Stimulated activated CD8-positive, alpha-beta memory T cell treated with anti-CD3 and anti-CD28 coated beads, Interleukin-7, amount 100 ng/mL, for 48 hours (primary cell): ENCODE measurements at places on chromosomes 6 and 20.

DNA sequence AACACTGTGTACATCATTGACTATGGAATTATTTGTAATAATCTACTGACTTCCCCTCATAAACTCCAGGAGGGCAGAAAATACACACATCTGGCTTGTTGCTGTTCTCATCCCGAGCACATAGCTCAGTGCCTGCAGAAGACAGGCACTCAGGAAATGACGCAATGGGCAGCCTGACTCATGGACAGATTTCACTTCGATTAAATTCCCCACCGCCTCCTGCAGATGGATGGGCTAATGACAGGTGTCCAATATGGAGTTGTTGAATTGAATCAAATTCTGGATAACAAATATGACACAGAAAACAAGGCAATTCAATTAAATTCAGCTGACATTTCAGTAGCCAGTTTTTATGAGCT is 9.1 kb downstream of the ANKRD60 start:
- no peak for DNase-seq

- no peak for DNase-seq
These were observed 7.9 kb downstream of the RSPH4A start for GRCh38 chr6:116624036-116624805.

- no peak for DNase-seq
These were observed 229.2 kb downstream of the PHF3 start for GRCh38 chr6:63864671-63865318.

DNA sequence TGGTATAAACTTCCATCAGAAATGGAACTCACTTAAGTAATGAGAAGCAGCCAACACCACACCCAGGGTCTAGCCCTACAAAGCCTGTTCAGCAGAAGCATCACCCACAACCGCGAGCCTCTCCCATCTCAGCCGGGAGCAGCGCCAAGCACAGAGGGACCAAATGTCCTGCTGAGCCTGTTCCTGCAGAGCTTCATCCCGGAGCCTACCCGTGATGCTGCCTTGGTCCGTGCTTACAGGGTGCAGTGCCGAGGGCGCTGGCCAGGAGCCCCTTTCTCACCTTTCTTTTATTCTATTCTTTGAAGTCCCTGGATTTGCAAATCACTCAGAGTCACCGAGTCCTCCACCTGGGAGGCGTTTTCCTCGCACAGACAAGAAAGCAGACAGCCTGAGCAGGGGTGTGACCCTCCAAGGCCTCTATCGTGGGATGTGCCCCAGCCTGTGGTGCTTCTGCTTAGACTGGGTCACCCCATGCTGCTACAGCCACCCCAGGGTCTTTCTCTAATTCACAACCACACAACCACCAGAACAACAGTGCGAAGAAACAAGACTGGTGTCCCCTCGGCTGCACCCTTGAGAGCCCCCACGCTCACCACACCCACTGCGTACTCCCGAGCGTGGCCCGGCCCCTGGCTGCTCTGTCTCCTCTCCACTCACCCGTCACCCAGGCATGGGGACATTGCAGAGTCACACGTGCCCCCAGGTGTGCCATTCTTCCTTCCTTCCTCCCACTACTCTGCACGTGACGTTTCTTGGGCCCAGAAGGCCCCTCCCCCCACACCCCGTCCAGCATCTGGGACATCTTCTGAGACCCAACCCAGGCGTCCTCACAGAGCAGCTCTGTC is 92.2 kb upstream of the MPC1 start:
- DNase-seq: no peak

- DNase-seq: no peak
These were observed 571.6 kb upstream of the GJE1 start for GRCh38 chr6:141561154-141561553.

- no peak for DNase-seq
These were observed 49.9 kb downstream of the CLIC5 start for GRCh38 chr6:45965792-45966191.

DNA sequence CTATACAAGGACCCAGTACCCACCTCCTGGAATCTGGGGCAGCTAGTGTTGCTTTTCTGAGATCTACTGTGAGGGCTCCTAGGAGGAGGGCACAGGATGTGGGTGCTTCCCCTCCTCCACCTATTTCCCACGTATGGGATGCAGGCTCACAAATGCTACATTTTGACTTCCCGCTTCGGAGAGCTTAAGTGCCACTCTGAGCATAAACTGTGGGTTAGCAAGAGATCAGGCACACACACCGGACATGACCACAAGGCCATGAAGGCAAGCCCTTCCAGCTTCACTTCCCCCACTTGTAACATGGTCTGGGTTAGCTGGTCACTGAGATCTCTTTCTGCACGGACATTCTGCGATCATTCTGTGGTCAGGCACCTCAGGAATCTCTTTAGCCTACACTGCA is 15.7 kb upstream of the TGM3 start:
- DNase-seq: no peak

DNA sequence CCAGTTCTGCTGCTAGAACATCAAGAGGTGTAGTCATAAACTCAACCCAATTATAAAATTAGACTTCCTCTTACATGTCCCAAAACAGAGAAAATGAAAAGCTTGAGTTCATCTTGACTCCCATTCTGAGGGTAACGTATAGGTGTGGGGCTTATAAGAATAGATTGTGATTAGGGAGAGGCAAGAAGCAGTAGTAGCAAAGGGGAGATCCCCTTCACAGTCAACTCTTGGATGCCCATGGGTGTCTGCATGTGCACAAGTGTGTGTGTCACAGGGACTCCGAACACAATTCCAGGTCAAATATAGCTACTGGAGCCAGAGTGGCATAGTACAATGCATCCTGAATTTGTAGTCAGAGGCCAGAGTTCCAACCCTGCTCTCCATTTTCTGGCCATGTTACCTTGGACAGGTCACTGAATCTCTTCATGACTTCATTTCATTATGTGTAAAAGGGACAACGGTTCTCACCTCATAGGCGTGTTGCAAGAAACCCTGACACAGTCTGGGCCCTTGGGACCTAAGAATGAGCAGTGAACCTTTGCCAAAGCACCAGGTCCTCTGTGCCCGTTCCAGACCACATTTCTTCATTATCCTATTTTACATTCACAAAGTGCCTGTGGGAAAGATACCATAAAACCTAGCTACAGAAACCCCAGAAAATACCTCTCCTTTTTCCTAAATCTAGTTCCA is 11.8 kb downstream of the GSTA4 start:
- no peak for DNase-seq

GRCh38 chr20:59192533-59192896 is 28.9 kb downstream of the ZNF831 start:
- DNase-seq: no peak

GRCh38 chr6:357261-357790 is 34.2 kb upstream of the IRF4 start:
- DNase-seq: no peak
